Epithelial cell of alveolus of lung (primary cell): ENCODE measurements at places on chromosomes 11 and 22. TPM values are rescaled to one million over a fixed set of nuclear protein-coding genes. Genes with fewer than 3 reads are reported as not detected.

Gene TSKU
- total RNA-seq: 38.8 and 71.6 TPM in 2 replicates

Gene NXPE1
- not detected in 2 replicates for total RNA-seq

Gene SMIM35
- total RNA-seq: not detected in 2 replicates

Gene SYCE3
- total RNA-seq: not detected in 2 replicates

Gene DCDC1
- 0.08 TPM in 1 of 2 replicates, not detected in the other for total RNA-seq

Gene IGF2
- 24.2 and 42.0 TPM in 2 replicates for total RNA-seq

Gene POU2AF3
- total RNA-seq: 0.26 TPM in 1 of 2 replicates, not detected in the other
